ENCODE measurements at places on chromosomes 6 and 20.

- no peak for DNase-seq
These were observed 755.8 kb downstream of the PRIM2 start for GRCh38 chr6:58073263-58073662.

DNA sequence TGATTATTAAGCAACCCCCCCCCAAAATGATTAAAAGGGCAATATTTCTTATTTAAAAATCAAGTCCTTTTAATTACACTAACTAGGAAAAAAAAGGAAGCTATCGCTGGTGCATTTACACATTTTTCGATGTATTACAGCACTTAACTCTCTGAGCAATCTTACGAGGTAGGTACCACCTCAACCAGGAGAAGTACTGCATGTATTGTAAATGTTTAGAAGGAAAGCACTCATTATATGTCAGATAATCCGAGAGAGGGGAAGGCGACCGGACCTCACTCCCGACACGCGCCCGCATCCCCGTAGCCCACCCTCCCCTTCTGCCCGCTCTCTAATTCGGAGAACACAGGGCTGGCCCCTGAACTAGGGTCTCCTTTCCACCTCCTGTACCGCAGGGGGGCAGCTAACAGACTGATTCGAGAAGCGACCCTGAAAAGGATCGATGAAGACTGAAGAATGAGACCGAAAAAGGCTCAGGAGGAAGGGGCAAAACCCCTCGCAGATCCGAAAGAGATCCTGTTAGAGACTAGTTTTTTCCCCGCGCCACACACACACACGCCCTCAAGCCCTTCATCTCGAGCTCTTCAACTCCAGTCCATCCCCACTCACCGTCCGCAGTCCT is 337 bp downstream of the ESF1 start:
- no peak for DNase-seq

DNA sequence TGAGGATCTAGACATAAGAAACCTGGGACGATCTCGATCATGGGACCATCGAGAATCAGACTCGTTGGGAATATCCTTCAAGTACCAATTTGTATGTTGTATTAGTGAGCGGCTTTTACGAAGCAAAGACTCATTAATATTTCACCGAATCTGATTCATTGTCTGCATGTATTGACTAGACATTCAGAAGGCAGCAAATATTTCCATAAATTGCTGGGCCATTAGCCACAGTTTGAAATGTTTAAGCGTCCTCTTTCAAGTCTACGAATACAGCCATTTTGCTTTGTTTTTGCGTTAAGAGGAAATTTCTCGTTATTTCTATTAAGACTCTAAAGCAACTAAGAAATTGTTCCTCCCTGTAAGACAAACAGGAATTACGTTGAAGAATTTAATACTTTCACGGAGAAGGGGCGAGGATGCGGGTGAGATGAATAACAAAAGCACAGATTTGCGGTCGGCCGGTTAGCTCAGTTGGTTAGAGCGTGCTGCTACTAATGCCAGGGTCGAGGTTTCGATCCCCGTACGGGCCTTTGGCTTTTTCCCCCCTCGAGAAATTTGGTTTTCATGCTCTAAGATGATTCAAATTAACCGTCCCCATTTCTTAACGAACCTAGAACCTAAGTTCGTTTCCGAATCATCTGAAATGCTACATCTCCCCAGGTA is 18.5 kb downstream of the POM121L2 start:
- no peak for DNase-seq

DNA sequence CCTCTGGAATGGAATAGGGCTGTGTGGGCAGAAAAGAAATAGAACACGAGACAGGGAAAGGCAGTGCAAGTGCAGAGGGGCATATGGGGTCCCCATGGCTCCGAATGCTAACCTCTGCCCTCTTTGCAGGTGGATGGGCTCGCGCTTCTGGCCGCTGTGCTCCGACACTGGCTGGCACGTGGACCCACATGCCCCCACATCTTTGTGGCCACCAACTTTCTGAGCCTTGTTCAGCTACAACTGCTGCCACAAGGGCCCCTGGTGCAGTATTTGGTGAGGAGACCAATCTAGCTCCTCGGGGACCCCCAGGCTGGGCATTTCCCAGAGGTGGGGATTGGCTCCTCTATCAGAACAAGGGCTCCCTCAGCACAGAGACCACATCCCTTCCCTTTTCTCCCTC is 1.1 kb upstream of the SAPCD1 start:
- DNase-seq, result no peak

DNA sequence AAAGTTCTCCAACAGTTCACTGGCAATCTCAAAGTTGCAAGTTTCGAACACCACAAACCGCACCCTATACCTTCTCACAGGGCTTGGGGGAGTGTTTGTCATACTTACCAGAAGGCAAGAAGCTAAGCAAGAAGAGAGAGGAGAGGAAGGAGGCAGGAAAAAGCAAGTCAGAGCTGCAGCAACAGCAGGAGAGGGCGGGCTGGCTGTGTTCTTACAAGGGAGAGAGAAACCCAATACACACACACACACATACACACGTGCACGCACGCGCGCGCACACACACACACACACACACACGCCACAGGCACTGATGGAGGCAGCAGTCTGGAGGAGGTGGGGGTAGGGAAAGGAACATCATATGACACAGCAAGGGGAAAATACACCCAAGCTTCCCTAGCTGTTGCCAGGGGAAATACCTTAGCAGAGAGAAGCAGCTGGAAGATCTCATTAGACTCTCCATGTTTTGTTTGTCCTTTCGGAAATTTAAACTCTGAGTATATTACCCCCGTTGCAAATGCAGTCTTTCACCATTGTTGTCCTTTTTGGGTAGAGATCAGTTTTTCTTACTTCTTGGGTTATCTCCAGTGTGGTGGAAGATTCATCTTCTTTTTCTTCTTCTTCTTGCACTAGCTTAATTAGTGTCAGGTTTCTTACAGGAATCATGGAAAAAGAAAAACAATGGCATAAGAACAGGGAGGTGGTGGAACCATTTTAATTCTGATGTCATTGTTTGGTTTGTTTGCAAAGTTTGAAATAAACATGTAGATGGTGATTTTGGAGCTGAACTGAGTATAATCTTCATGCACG is at the start of gene TXLNB:
Gene TXLNB (minus strand): TSS at position 186 of the 807 bp plus-strand sequence. CDS start 3,099 bp downstream, outside the sequence.
- peak; percentile 71 for DNase-seq

DNA sequence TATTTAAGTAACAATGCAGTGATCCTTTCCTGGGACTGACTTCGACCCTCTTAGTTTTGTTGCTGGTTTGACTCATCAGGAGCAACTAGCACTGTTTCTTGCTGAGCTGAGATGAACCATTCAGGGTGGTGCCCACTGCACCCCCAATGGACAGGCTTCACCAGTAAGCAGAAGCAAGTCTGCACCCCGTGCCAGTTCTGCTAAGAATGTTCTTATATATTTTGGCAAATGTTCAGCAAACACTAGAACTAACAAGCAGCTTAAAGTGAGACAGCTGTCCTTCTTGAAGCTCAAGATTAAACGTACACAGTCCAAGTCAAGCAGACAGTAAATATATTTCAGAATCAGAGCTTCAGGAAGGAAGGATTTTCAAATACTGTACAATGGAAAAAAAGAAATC is 561.3 kb upstream of the CDH4 start:
- DNase-seq, result no peak

DNA sequence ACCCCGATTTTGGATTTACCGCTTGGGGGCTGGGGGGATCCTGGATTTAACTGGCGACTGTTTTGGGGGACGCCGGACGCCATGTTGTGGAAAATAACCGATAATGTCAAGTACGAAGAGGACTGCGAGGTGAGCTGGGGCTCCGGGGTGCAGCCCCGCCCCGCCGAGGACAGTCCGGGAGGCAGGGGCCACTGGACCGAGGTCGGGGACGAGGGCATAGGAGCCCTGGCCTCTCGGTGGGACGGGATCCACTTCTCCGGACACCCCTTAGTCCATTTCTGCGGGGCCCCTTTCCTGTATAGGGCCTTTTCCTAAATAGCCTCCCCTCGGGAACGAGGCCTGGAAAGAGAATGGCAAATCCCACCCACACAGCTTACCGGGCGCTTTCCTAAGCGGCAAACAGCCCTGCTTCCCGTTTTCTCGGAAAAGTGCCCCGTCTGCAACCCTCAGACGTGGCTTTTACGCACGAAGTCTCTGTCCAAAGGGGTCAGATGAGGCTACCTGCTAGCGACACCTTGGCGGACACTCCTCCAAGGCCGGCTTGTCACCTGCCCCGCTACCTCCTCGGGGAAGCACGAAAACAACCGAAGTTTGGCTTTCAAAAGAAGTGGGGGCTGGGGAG is 469 bp downstream of the TFAP2C start:
- DNase-seq, result no peak

GRCh38 chr20:40749985-40750506 is 61.0 kb upstream of the MAFB start:
- DNase-seq, result no peak

- no peak for DNase-seq
These were observed 714.0 kb downstream of the MAFB start for GRCh38 chr20:39974966-39975501.

GRCh38 chr6:50935442-50935841 is 116.8 kb downstream of the TFAP2B start:
- no peak for DNase-seq

DNA sequence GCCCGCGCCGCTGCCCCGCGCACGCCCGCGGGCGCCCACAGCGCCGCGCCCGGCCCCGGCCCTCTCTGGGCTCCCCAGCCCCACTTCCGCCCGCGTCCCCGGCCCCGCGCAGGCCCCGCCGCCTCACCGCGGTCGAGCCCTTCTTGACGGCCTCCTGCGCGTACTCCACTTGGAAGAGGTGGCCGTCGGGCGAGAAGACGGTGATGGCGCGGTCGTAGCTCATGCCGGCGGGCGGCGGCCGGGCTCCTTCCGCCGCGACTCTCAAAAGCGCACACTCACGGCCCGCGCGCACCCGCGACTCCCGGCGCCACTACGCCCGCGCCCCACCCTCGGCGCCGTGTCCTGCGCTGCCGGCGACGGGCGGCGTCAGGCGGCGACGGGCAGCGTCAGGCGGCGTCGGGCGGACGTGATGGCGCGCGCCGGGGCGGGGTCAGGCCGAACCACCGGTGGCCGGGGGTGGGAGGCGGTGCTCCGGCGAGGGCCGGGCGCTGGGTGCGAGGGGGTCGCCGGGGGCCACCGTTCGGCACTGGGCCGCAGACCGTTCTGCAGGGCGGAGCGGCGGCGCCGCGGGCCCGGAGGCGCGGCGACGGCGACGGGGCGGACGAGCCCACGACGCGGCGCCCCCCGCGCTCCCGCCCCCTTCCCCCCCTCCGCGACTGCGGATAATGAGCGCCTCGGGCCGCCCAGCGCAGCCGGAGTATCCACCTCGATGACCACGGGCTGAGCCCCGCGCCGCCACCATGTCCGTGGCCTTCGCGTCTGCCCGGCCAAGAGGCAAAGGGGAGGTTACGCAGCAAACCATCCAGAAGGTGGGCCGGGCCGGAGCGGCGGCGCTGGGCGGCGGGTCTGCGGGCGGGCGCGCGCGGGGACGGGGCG is at the start of the genes PSMA7 and SS18L1:
Gene PSMA7 (minus strand): TSS at position 314 of the 876 bp plus-strand sequence. CDS start 91 bp downstream, at position 223.
Gene SS18L1 (plus strand): TSS at position 689 of the 876 bp plus-strand sequence. CDS start 52 bp downstream, at position 741.
- DNase-seq, result no peak

DNA sequence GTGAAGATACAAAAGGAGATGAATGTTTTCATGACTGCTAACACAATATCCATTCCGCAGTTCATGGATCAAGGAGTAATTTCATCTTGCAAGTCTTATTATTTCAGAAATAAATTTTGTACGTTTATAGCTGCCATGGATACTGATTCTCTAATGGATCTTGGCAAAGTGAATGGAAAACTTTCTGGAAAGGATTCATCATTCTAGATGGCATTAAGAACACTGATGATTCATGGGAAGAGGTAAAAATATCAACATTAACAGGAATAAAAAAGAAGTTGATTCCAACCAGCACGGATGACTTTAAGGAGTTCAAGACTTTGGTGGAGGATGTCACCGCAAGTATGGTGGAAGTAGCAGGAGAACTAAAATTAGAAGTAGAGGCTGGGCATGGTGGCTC is 2.8 kb downstream of the HUS1B start:
- DNase-seq, result no peak

DNA sequence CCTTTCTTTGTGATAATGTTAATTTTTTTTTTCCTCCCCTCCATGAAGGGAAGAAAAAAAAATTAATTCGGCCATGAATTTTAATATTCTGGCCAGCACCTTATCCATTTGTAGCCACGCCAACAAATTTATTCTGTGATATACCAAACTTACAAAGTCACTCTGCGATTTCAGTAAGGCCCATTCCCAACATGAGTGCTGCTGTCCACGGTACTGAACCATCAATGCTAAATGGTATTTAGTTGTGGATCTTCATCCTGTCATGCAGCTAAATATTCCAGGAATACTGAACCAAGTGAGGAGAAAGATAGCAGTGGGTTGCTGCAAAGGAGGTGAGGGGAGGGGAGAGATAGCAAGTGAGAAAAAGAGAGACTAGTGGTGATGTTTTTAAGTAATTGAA is 19.5 kb upstream of the RSPH4A start:
- DNase-seq, result no peak

DNA sequence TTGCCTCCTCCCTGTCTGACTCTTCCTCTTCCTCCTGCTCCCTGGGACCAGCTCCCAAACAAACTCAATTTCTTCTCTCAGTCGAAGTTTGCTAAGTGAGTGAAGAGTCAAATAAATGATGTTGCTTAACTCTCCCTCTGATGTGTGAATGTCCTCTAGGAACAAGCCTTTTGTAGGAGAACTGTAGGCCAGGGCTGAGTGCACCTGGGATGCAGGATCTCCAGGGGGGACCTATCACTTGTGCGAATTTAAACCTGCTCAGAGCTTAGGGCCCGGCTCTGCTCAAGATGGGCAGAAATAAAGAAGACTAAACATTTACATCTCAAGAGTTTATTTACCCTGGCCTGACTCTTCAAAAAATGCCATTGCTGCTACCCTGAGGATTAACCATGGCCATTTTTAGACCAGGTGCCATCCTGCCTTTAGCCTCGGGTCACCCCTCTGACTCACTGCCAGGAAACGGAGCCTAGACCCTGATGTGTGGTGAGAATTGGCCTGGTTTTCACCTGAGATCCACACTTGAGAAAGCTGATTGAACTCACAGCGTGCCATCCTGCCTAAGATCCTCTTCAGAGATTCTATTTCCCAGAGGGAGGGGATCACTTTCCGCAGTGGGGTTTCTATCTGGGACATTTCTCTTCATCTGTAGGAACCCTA is 63.6 kb upstream of the CD93 start:
- no peak for DNase-seq

DNA sequence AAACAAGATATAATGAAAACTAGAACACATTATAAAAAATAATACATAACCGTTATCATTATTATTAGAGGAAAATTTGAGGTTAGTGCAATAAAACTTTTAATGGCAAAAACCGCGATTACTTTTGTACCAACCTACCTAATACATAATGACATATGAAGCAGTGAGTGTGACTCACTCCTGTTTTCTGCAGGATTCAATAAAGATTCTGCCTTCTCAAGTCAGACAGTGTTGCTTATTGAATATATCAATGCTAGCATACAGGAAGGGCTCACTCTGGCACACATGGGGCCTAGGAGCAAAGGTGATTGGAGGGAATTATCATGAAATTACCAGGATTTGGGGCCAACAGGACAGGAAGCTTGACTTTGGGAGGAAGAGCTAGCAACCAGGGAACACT is 230.8 kb upstream of the CEP162 start:
- DNase-seq, result no peak

- no peak for DNase-seq
These were observed 619.4 kb downstream of the PHF3 start for GRCh38 chr6:64255000-64255399.

GRCh38 chr20:2518558-2518957 is 9.8 kb upstream of the ZNF343 start:
- DNase-seq, result no peak

All from activated CD8-positive, alpha-beta memory T cell treated with anti-CD3 and anti-CD28 coated beads for 1 hour (primary cell).